ENCODE measurements at places on chromosomes 3 and 15.

- DNase-seq = no peak
These were observed 61.4 kb upstream of the KLF13 start for GRCh38 chr15:31265090-31265870.

GRCh38 chr3:65785065-65785645, 253.6 kb downstream of the MAGI1 start:
- DNase-seq = peak; percentile 5

DNA sequence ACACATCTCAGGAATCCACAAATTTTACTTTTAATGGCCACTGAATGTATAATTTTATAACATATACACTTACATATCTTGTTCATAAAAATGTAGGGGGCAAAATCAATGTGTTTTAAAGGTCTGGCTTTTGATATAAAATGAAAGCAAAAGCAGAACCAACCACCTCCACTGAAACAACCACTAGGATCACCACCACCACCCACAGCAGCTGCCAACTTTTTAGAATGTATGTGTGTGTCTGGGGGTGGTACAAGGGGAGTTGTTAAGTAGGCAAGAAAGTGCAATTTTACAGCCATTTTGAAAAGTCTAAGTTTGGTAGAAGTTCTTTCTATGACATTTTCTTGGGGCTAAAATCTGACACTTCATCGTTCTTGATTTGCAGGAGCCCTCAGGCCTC, 44.0 kb downstream of the OTOL1 start:
- DNase-seq = no peak

DNA sequence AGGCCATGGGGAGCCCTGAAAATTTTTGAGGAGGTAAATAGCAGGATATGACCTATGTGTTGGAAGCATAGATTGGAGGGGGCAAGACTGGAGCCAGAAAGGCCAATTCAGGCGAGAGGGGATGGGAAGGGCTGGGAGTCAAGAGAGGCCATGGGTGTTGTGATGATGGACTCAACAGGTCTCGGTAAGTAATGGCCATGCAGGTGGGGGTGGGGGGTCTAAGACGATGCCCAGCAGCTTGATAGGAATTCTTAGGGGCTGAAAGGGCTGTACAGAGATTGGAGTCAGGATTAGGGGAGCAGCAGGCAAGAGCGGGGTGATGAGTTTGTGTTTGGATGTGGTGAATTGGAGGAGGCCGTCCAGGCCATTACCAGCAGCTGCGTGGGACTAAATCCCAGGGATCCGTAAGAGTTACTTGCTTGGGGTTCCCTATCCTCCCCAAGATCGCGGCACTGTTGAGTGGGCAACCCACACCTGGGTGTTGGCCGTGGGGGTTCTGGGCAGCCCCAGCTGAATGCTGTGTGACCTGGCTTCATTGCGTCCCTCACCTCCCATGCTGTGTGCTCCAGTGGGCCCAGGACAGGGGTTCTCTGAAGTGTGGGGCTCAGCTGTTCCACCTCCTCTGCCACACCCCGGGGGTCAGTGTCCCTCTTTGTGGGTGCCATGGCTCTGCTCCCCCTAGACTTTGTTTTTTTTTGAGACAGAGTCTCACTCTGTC, 41.8 kb upstream of the CHRNB4 start:
- no peak for DNase-seq

DNA sequence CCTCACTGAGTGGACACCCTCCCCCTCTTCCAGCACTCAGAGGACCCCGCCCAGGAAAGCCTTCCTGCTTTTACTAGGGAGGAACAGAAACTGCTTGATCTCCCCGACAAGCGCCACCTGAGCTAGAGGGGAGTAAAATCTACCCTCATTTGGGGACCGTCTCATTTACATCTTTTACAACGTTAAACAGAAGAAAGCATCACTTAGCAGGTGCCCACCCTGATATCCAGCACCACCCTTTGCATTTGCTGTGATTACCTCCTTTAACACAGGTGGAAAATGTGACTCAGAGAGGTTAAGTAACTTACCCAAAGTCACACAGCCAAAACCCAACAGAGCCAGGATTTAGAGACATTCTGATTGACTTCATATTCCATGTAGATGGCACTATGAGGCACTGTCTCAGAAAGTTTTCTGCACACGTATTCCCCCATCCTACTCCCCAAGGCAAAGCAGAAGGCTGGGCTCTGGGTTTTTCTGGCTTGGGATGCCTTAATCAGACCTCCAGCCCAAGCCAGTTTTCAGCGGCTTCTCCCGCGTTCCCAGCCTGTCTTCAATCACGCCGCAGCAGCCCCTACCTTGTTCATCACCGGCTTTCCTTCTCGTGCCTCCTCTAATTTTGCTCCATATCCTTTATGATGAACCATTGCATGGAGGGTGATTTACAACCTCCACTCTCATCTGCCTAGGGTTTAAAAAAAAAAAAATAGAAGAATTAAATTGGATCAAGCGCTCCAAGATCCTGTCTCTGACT, 314.6 kb upstream of the PROK2 start:
- DNase-seq = no peak

DNA sequence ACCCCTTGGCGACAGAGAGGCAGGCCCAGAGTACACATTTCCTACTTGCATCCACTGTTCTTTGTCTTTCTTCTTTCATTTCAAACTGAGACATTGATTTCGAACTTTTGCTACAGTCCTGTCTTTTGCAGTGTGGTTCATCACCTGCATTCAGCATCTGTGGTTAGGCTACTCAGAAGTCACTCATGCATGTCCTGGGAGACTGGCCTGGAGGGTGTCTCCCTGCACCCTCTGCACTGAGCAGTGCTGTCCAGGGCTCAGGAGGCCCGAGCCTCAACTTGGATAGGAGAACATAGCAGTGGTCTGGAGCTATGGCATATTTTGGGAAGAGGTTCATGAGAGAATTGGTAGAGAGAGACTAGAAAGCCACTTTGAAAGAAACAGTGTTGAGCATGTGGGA, 240.2 kb upstream of the TPRG1 start:
- no peak for DNase-seq

DNA sequence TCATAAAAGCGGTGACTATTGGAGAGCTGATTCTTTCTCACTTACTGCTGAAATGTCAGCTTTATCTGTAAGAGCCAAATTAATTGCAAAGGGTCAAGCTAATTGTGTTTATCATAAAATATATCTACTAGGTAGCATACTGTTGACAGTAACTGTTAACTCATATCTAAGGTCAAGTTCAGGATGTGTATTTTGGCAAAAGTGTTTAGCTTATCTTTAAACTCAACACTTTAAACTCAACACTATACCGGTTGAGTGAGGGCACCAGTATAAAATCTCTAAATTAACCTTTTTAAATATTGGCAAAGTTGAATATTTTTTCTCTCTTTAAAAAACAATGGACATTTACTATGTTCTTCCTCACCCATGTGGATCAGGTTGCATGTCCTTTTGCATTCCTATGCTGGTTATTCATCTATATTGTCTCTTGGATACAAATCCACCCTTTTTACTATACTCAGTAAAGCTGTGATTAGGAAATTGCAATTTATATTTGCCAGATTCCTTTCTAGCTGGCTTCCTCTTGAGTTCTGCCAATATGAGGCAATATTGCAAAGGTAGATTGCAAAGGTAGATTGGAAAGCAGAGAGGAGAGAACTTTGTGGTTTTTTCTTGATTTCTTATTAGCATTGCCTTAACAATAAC, 344.6 kb upstream of the DCBLD2 start:
- no peak for DNase-seq

DNA sequence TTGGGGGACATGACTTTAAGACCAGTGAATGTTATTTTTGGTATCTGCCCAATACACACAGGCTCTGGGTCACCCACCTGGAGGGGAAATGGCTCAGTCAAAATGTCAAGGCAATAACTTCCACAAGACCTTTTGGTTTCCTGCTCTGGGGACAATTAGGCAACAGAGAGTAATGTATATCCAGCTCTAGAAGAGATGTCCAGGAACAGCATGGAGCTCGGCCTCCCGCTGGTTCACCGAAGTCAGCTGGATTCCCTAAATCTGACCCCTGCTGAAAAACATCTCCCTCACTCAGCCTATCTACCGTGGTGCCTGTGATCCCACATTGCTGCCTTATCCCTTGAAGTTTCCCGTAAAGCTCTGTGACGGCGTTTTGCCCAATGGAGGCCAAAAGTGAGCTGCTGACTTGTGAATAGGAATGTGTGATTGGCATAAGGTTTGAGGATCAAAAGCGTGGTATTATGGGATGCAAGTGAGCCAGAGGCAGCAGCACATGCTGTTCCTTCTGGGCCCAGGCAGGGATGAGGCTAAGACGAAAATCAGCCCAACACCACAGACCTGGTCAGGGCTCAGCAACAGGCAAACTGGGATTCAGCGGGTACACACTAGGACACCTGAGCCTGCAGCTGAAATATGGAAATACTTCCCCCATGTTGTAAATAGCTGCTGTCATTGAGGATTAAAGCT, 47.2 kb upstream of the SLC6A11 start:
- DNase-seq = no peak

DNA sequence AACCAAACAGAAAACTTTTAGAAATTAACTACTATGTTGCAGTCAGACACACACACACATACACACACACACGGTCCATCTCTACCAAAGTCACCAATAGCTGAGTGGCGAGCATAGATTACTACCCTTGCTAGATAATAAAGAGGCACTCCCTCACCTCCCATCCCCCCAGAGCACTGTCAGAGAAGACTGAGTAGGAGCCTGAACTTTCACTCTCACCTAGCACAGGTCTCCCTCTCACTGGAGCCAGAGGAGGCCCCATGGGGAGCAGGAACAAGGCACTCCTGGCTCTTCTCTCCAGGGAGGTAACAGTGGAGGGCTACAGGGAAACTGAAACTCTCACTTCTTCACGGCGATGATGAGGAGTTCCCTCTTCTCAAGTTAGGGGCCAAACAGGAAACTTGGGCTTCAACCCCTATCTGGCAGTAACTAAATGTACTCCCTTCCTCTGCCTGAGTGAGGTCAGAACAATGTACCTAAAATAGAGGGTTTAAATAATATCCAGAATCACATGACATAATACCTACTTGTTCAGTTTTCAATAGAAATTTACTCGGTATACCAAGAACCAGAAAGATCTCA, 975.3 kb upstream of the GBE1 start:
- no peak for DNase-seq

GRCh38 chr3:109382588-109382987, 45.2 kb upstream of the DPPA4 start:
- no peak for DNase-seq

DNA sequence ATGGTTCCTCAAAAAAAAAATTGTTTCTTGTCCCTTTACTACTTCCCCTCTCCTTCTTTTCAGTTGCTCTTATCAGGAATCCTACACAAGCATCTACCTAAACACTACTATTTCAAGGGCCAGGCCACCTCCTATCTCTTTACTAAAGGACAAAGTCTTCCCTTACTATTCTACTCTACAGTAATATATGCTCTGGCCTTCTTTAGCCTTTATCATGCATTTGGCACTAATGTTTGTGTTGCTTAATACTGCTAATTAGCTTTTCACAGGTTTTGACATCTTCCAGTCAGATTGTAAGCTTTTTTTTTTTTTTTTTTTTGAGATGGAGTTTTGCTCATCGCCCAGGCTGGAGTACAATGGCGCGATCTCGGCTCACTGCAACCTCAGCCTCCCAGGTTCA, 5.3 kb downstream of the CEP19 start:
- DNase-seq = no peak

DNA sequence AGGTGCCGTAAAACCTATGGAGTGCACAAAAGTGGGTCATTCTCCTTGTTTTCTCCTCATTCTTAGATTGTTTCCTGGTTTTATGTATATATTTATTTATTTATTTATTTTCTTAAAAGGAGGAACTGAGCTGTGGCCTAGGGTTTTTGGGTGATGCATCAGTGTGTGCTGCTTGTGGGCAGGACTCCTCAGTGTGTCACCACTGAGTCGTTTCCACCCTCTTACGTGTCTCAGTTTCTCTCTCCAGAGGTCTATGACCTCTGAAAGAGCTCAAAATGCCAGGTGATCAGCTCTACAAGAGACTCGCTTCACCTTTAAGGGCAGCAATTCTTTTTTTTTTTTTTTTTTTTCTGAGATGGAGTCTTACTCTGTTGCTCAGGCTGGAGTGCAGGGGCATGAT, 72.9 kb downstream of the CD200 start:
- no peak for DNase-seq

Measured in NCI-H1092 (cell line).